ENCODE measurements at places on chromosomes 6 and 20. TPM values are rescaled to one million over a fixed set of nuclear protein-coding genes. Genes with fewer than 3 reads are reported as not detected.

Gene BRD2
- 169 TPM for total RNA-seq

Gene IL20RA
- total RNA-seq: 2.4 TPM

Gene EHMT2
- 184 TPM for total RNA-seq

Gene WTAP
- total RNA-seq: 108 TPM

Gene GPR63
- total RNA-seq: 19.6 TPM

Data from GM23338 (cell line).